ENCODE measurements at places on chromosomes 4 and X. TPM values are rescaled to one million over a fixed set of nuclear protein-coding genes. Genes with fewer than 3 reads are reported as not detected.

DNA sequence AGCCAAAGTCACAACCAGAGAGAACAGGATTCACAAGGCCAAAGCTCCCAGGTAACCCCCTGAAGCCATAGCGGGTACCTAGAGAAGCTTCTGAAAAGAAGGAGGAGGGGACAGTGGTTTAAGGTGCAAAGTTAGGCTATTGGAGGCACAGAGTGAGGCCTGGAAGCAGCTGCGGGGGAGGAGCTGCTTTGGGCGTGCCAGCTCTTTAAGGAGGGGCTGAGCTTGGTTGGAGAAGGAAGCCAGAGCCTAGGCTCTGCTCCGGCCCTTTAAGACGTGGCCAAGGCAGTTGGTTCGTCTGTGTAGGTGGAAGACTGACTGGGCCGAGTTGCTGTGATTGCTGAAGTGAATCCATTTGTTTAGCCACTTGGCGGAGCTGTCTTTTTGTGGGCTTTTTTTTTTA lies 1.5 kb downstream of the KLF8 start:
- H3K4me3 ChIP-seq = peak overlapping the region; percentile 53
- H3K36me3 ChIP-seq = no peaks in the 10 kb centered on the region
- H3K4me1 ChIP-seq = no peaks in the 10 kb centered on the region
- no peaks in the 10 kb centered on the region for H3K27me3 ChIP-seq
- DNase-seq = peak; percentile 5

GRCh38 chr4:157896726-157897125 lies 276.1 kb downstream of the GASK1B start:
- H3K27me3 ChIP-seq = no peaks in the 10 kb centered on the region
- no peaks in the 10 kb centered on the region for H3K36me3 ChIP-seq
- DNase-seq = no peak
- H3K27ac ChIP-seq = no peak overlapping the region
- H3K4me3 ChIP-seq = no peak overlapping the region
- H3K4me1 ChIP-seq = no peaks in the 10 kb centered on the region

GRCh38 chrX:113833096-113834055 lies 750.5 kb upstream of the HTR2C start:
- H3K36me3 ChIP-seq = no peaks in the 10 kb centered on the region
- H3K4me1 ChIP-seq = no peaks in the 10 kb centered on the region
- H3K27ac ChIP-seq = no peak overlapping the region
- no peak for DNase-seq
- H3K27me3 ChIP-seq = no peaks in the 10 kb centered on the region

DNA sequence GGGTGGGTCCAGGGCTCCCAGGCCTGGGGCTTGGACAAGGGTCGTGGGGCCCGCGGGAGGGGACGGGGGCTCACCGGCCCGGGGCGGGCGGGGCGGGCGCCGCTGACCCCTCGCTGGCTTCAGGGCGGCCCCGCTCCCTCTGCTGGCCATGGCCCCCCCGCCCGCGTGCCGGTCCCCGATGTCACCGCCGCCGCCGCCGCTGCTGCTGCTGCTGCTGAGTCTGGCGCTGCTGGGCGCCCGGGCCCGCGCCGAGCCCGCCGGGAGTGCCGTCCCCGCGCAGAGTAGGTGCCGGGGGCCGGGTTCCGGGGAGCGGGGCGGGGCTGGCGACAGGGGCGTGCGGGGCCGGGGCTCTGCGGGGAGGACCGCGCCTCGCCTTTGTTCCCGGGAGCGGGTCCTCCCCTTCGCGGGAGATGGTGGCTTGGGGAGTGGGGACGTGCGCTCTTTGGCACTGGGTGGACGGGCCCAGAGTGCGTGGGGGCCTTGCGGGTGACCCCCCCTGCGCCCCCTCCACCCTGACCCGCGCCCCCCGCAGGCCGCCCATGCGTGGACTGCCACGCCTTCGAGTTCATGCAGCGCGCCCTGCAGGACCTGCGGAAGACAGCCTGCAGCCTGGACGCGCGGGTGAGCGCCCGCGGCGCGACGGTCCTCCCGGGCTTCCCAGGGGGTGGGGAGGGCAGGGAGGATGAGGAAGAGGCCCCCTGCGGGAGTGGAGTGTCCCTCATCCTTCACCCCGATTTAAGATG lies 16.8 kb upstream of the NAT8L start:
- peak overlapping the region; percentile 85 for H3K4me3 ChIP-seq
- no peaks in the 10 kb centered on the region for H3K36me3 ChIP-seq
- H3K4me1 ChIP-seq = peaks cover 26% of the 10 kb centered on the region

The TMEM271 gene
- not detected for total RNA-seq

The MYOZ2 gene
- total RNA-seq = not detected

- no peak for DNase-seq
- H3K4me1 ChIP-seq = no peaks in the 10 kb centered on the region
- no peak overlapping the region for H3K27ac ChIP-seq
- H3K36me3 ChIP-seq = no peaks in the 10 kb centered on the region
These were observed 295.6 kb downstream of the SH2D1A start for GRCh38 chrX:124641737-124642491.

DNA sequence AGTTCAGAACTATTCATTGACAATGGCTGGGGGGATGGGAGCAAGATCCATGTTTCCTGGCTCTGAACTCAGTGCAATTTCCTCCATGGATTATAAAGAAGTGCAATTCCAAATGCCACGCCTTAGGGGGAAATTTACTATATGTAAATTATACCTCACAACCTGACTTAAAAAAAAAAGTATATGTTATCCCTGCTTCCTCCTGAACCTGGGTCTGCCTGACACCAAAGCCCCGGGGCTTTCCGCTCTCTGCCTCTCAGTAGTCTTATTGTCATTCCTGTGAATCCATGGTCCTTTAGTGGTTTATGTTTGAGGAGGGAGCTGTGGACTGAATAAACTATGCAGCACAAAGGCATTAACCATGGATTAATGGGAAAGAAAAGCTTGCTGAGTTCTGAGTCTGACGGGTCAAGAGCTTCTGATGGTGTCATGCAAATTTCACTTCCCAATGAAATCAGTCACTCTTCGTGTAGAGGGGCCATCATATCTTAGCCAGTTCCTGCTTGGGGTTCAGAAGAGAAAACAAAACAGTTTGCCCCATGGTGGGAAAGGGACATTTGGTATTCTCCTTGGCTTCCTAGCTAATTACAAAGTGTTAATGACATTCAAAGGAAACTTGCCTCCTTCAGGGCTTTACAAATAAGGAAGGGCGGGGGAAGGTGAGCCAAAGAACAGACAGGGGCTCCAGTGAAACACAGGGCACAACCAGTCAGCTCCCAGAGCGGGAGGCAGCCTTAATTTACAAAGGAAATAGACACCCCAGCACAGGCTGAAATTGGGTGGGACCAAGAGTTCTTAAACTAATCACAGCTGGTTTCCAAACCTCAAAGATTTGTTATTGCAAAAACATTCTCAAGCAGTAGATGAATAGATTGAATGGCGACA lies 14.3 kb downstream of the FAM9C start:
- H3K4me1 ChIP-seq = peaks cover 5% of the 10 kb centered on the region
- no peaks in the 10 kb centered on the region for H3K27me3 ChIP-seq
- DNase-seq = no peak
- H3K4me3 ChIP-seq = no peak overlapping the region

DNA sequence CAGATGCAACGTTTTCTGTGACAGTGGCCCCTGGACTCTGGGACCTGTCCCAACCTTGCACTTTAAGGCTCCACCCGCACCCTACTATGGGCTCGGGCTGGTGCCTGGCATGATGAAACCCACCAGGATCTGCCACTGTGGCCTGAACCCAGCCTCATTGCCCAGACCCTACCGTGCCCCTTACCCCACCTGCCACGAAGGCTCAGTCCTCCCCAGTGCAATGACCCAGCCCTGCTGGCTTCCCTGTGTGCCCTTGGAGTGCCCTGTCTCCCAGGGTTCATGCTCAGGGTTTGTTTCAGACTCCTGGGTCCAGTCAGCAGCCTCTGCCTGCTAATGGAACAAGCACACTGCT lies 3.1 kb downstream of the UVSSA start:
- no peak overlapping the region for H3K27ac ChIP-seq
- no peaks in the 10 kb centered on the region for H3K36me3 ChIP-seq
- H3K4me1 ChIP-seq = peaks cover 27% of the 10 kb centered on the region

DNA sequence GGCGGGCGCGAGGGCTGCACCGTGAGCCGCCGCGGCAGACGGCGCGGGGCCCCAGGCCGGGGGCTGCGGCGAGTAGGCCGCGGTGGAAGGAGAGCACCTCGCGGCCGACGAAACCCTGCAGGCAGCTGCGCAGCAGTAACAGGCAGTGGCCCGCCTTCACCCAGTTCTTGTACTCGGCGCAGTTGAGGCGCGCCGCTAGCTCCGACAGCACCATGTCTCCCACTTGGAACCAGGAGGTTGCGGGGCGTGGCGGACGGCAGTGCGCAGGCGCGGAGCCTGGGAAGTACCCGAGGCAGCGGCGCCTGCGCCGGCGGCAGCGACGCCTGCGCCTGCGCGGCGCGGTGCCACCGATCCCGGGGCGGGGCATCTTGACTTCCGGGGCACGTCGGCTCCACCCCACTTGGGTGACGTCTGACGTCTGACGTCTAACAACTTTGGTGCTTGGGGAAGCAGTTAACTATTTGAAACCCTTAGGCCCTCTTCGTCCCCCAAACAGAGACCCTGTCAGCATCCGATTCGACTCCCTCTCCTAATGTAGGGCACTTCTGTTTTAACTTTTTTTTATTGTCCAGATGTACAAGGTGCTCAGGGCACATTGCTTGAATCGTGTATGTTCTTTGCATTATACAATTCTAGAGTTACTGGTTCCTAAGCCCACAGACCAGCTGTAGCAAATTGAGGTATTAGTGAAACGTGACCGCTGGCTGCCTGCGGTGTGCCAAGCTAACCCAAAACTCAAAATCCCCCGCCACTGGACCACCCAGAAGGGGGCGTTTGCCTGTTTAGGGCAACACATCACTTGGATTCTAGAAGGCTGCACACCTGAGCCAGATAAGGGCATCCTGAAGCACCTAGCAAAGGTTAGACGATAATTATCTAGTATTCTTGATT lies at the start of gene CXorf38:
TSS of gene CXorf38 (minus strand) at position 255 of the 891 bp plus-strand sequence. CDS start at position 214, 41 bp downstream.
- DNase-seq = peak; percentile 93
- H3K4me1 ChIP-seq = peaks cover 50% of the 10 kb centered on the region
- peak within 1 kb of the TSS; percentile 85 for H3K4me3 ChIP-seq
- H3K36me3 ChIP-seq = no peaks in the 10 kb centered on the region

DNA sequence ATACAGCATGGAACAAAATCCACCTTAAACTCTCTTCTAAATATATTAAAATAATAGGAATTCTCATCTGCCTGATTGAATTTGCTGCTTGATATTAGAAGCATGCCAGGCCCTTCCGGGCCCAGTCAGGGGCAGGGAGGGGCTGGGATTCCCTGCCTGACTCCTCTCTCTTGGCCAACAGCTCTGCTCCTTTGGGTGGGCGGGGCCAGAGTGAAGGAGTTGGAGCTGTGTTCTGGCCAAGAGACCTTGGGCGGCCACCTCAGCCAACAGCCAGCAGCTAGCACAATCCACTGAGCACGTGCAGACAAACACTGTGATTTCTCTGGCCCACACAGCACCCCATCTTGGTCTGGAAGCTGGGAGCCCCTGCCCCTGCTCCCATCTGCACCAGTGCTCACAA lies 140.3 kb downstream of the PJA1 start:
- no peaks in the 10 kb centered on the region for H3K36me3 ChIP-seq
- peak; percentile 20 for DNase-seq
- H3K27me3 ChIP-seq = no peaks in the 10 kb centered on the region
- H3K27ac ChIP-seq = no peak overlapping the region

The GYPA gene
- total RNA-seq = not detected

DNA sequence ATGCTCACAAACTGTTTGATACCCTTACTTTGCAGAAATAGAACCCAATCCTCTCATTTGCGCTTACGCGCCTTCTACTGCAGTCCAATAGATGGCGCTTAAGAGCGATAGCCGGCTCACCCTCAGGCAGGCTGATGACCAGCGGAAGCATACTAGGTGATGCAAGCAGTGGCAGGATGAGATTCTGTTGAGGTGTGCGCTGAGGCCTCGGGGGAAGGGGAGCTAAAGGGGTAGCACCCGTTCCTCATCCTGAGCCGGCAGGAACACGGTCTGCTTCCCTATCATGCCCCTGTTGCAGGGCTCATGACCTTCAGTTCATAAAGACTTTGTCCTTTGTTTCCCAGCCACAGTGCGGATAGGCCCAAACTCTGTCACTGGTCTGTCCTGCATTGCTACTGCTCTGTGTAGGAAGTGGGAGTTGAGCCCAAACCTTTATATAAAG lies 628.9 kb downstream of the TLL1 start:
- H3K36me3 ChIP-seq = no peaks in the 10 kb centered on the region
- H3K27me3 ChIP-seq = no peaks in the 10 kb centered on the region
- DNase-seq = peak; percentile 21
- no peak overlapping the region for H3K27ac ChIP-seq
- no peaks in the 10 kb centered on the region for H3K4me1 ChIP-seq
- no peak overlapping the region for H3K4me3 ChIP-seq

- H3K4me3 ChIP-seq = no peak overlapping the region
- H3K27me3 ChIP-seq = no peaks in the 10 kb centered on the region
- H3K4me1 ChIP-seq = no peaks in the 10 kb centered on the region
- peak overlapping the region; percentile 69 for H3K27ac ChIP-seq
- no peak for DNase-seq
These were observed 231.7 kb downstream of the C4orf33 start for GRCh38 chr4:129327637-129328036.

DNA sequence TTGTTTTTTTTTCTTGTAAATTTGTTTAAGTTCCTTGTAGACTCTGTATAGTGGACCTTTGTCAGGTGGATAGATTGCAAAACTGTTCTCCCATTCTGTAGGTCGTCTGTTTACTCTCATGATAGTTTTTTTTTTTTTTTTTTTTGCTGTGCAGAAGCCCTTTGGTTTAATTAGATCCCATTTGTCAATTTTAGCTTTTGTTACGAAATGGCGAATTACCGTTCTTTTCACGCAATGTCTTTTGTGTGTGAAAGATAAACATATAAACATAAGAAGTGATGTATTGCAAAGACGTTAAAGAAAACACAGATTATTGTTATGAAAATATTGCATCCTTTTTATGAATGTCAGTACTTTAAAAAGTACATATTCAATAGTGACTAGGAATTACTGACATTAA lies 34.5 kb downstream of the MAGEA10 start:
- H3K36me3 ChIP-seq = no peaks in the 10 kb centered on the region
- H3K4me1 ChIP-seq = no peaks in the 10 kb centered on the region
- no peak overlapping the region for H3K27ac ChIP-seq
- no peaks in the 10 kb centered on the region for H3K27me3 ChIP-seq
- no peak overlapping the region for H3K4me3 ChIP-seq

GRCh38 chrX:54808109-54808604 lies 612 bp downstream of the MAGED2 start:
- peaks cover 34% of the 10 kb centered on the region for H3K36me3 ChIP-seq
- peaks cover 11% of the 10 kb centered on the region for H3K4me1 ChIP-seq
- peak; percentile 51 for DNase-seq
- no peaks in the 10 kb centered on the region for H3K27me3 ChIP-seq

DNA sequence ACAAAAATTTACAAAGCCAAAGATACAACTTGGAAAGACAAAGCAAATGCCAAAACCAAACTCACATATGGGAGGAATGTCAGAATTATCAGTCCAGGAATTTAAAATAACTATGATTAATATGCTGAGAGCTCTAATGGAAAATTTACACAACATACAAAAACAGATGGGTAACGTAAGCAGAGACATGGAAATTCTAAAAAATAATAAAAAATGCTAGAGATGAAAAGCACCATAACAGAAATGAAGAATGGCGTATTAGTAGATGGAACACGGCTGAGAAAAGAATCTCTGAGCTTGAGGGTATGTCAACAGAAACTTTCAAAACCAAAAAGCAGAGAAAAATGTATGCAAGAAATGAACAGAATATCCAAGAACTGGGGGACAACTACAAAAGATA lies 4.1 kb upstream of the MANBA start:
- H3K4me1 ChIP-seq = peaks cover 10% of the 10 kb centered on the region
- no peak overlapping the region for H3K4me3 ChIP-seq
- no peaks in the 10 kb centered on the region for H3K36me3 ChIP-seq
